Stimulated activated CD8-positive, alpha-beta memory T cell treated with anti-CD3 and anti-CD28 coated beads, Interleukin-4, amount 100 ng/mL, for 4 hours (primary cell): ENCODE measurements at places on chromosomes 7 and 10.

DNA sequence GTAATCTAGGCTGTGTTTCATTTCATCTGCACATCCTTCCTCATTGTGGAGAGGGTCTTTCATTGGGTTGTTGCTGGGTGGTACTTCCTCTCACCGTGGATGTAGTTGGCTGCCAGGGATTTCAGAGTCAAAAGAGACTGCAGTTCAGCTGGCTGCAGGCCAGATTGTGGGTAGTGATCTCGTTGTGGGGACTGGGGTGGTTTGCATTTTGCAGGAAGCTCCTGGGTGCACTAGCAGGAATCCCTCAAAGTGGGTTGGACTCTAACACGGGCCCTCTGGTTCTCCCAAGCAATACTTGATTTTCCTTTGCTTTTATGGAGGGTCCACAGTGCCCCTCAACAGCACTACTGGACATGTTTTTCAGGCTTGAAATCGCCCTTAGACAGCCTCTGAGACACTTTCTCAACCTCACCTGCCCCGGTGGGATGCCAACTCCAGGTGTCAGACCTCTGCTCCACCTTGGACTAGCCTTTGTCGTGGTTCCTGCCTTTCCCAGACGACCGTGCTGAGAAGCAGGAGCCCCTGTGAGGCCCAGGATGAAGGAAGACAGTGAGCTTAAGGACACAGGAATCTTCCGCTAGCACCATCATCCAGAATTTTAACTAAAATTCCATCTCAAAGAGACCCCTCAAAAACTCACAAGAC, 23.9 kb upstream of the ZNF273 start:
- no peak for DNase-seq

DNA sequence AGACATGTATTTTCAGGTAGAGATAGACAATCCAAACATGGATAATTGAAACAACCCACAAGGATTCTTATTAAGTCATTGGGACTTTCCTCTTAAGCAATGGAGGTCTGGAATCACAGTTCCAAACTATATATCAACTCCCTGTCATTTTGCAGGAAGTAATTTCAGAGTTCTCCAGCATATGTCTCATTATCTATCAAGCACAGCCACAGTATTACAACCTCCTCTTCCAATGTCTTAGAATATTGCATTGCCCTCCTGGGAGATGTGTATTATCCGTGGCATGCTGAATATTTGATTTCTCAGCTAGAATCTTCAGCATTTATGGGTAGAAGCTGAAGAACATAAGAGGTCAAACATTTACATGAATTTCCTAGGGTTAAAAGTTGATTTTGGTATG, 1255.8 kb downstream of the SORCS1 start:
- no peak for DNase-seq

GRCh38 chr7:31690935-31691334, 3.9 kb downstream of the PPP1R17 start:
- DNase-seq: no peak

- DNase-seq: no peak
These were observed 14.8 kb downstream of the SLIT1 start for GRCh38 chr10:97171001-97171400.

DNA sequence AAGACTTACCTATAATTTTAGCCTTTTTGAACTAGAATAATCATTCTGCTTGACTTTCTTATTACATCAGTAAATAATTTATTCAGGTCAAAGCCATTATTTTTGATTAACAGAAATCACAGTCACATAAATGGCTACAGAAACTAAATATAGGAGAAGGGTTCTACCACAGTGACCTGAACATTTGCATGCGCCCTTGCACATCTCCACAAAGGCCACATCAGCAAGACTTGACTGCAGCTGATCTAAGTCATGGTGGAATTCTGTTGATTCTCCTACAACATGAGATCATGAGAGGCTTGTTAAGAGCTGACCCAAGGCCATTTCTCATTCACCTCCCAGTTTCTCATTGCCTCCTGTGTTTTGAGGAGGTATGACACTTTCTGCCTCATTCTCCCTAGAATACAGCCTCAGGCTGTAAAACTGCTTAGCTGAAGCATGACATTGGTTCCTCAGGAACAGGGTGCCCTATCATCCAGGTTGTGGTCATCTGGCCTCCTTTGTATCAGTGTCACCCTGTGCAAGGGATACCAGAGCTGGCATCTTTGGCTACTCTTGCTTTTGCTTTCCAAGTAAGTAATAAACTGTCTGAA, 6.7 kb upstream of the IMMP2L start:
- DNase-seq: no peak

- no peak for DNase-seq
These were observed 14.1 kb downstream of the CRYGN start for GRCh38 chr7:151425670-151426440.

- DNase-seq: no peak
These were observed 5.5 kb upstream of the SLC25A13 start for GRCh38 chr7:96327429-96327828.

- DNase-seq: no peak
These were observed 120.2 kb upstream of the LRRTM3 start for GRCh38 chr10:66805612-66806011.

GRCh38 chr7:31493714-31494181, 20.1 kb upstream of the ITPRID1 start:
- DNase-seq: no peak

DNA sequence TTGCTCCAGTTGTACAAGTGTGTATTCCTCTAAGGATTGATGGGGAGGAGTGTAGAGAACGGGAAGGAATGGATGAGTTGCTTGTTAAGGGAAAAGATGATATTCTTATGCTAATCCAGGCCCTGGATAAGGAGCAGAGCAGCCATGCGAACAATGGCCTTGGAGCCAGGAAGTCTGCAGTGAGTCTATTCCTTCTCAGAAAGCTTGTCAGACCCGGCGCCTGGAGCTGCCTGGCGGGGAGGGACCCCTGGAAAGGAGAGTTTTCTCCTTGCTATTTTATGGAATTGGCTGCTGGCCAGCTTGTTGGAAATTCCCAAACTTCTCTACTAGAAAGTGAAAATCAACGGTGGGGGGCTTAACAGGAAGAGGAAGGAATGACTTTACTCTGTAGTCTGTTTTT, 89.1 kb downstream of the MMRN2 start:
- DNase-seq: no peak

GRCh38 chr7:158975526-158976467, 119.4 kb downstream of the DYNC2I1 start:
- DNase-seq: no peak

- DNase-seq: no peak
These were observed 550.6 kb downstream of the GLRX3 start for GRCh38 chr10:130686689-130687300.

DNA sequence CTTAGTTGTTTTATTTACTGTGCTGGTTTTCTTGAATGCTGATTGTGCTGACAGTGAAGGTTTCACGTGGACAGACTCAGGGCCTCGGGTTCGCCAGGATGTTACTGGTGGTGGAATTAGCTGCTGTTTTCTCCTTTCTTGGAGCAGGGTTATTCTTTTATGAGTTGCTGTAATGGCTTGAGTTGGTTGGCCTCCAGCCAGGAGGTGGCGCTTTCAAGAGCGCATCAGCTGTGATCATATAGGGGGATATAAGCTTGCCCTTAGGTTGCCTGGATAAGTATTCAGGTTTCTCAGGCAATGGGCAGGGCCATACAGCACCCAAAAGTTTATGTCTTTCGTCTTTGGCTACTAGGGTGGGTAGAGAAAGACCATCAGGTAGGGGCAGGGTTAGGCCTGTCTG, 741.3 kb downstream of the PHTF2 start:
- DNase-seq: no peak

- no peak for DNase-seq
These were observed 225.0 kb downstream of the BUB3 start for GRCh38 chr10:123379156-123379555.

- no peak for DNase-seq
These were observed 75.1 kb downstream of the EXOC6 start for GRCh38 chr10:92923416-92923815.

DNA sequence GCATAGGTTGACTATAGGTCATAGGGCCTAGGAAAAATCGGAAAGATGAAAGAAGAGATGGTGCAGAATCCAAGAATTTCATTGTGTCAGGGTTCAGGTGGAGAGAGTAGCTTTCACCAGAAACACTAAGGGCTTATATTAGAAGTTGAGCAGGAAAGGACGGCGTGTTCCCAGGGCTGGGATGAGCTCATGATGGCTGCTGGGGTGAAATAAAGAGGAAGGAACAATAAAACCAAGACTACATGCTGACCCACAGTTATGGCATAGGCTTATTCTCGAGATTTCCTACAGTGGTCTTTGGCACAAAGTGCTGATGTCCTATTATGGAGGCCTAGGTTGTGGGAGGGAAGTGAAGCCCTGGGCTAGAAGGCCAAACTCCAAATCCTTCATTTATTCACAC, 195.8 kb downstream of the PTEN start:
- DNase-seq: no peak

DNA sequence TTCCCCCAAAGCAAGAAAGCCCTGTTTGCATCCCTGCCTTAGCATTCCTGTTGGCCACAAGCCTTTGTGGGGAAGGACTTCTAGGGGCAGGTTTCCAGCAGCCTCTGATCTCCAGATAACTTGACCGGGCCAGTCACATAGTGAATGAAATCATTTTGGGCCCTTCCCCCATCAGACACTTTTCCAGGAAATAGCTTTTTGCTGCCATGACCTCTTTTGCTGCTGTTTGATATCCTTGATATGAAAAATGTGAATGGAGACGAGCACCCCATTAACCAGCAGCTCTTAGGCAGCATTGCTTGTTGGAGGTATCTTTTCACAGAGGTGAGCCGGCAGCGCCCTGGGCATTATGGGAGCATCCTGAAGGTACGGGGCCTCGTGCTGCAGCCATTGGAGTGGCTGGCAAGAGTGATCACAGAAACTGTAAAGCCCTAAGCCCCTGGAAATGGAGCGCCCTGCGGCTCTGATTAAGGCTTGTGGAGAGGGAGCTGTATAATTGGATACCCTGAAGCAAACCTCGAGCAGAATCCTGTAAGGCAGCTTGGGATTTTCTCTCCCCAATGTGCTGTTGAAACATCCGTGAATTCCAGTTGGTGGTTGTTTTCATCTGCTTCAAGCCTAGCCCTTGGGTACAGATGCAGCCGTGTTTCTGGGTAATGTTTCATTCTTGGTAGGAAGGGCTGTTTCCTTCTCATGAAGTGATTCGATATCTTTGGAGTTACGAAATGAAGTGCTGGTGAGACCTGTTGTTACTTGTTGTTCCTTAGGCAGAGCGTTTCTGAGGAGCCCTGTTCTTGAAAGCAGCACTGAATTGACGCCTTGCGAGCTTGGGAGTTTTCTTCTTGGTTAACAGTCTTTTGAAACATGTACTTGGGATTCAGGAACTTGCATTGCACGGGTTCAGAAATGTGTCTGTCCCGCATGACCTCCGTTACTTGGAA, 179.0 kb downstream of the PTEN start:
- no peak for DNase-seq

DNA sequence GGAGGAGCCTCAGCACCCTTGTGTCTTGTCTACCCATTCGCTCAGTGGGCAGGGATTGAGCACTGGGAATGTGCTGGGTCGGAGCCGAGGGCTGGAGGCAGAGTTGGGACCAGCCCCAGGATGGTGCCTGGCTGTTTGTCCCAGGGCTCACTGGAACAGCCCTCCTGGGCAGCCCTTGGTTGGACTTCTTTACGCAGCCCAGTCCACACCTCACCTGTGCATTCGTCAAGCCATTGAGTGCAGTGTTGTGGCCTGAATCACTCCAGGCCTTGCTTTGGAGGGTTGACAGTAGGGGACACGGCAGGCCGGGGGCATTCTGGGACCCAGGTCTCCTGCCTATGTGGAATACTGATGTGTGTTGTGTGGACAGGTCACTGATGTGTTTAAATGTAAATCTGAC, 229.6 kb downstream of the MGMT start:
- no peak for DNase-seq

DNA sequence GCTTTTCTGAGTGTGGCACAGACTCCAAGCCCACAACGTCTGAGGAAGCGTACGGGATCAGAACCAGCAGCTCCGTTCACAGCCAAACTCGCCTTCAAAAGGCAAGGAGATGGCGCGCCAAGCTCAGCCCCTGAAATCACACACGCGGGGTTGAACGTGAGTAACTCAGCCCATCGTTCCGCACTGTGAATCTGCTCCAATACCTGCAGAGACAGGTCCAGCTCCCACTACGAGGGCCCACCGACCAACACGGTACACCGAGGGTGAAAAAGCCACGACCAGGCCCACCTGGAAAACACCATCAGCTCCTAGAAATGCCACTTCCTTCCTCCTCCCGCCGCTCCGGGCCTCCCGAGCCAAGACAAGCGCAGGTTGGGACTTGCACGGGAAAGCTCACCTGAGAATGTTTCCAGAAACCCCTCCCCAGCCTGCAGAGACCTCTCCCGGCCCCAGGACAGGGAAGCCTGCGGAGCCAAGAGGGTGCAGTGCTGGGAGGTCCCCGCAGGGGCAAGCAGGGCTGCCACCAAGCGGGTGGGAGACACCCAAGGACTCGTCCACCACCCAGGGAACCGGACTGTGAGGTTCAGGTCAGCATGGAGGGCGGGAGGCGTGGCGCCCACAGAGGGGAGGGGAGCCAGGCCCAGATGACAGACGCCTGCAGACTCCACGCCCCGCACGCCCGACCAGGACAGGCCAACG, 93.9 kb upstream of the PDGFA start:
- DNase-seq: no peak

DNA sequence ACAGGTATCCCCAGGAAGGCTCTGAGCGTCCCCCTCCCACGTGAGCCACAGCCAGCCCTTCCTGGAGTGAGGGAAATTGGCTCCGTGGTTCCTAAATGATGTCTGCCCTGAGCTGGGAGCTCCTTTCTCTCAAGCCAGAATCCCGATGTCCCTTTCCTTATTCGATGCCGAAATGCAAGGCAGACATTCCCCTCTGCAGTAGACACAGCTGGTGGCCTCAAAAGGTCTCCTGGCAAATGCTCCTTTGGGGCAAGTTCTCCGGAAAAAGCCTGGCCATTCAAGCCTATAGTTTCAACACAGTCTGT, 98.9 kb downstream of the HIP1 start:
- DNase-seq: no peak

GRCh38 chr10:29343607-29344038, 54.8 kb downstream of the LYZL1 start:
- DNase-seq: no peak

- no peak for DNase-seq
These were observed 165.9 kb upstream of the PPP1R3A start for GRCh38 chr7:114084472-114085312.

GRCh38 chr10:114239117-114239993, at the start of gene VWA2:
TSS of gene VWA2 (plus strand) at chr10:114239254. CDS start at chr10:114248714, 9,460 bp downstream.
- no peak for DNase-seq

- no peak for DNase-seq
These were observed 255.1 kb downstream of the DOCK4 start for GRCh38 chr7:111951052-111951451.

DNA sequence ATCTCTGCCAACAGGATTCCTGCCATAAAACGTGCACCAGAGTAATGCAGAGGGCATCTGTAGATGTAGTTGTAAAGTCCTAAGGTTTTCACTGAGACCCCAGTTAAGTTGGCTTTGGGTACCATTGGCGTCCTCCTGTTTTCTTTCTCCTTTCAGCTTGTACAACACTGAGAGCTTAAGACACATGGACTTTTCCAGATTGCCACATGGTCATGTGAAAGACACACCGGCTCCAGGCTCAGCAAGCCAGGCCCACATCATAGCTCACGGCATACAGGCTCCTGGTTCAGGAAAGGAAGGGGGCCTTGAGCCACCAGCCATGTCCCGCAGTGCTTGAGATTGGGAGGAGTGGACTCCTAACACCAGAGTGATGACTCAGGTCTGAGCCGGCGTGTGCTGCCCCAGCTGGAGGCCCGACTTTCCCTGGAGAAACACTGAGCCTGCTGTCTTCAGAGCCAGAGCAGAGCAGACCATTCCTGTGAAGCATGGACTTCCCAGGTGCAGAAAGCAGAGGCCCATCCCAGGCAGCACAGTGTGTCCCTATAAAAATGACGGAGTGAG, 252.7 kb downstream of the PRPF18 start:
- no peak for DNase-seq
